ENCODE measurements at places on chromosomes 7 and 10.
A peak's percentile ranks its signal among the peaks of the same experiment; 100 is the strongest.

GRCh38 chr10:4947635-4948596 is 15.3 kb upstream of the AKR1C1 start:
- DNase-seq: no peak

DNA sequence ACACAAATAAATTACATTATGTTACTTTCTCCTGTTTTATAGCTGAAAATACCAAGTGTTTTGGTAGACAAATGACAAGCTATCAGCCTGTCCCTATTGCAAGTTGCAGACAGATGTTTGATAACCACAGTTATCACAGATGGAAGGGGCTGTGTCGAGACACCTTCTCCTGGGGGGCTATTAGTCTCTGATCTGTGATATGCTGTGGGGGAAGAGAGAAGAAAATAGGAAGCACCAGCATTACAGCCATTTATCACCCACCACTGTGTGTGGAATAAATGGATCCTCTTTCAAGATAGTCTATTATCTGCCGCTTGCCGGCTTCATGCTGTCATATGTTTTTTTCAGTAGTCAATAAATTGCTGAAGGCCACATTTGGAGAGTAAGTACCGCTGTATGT is 597.2 kb upstream of the ADARB2 start:
- no peak for DNase-seq

DNA sequence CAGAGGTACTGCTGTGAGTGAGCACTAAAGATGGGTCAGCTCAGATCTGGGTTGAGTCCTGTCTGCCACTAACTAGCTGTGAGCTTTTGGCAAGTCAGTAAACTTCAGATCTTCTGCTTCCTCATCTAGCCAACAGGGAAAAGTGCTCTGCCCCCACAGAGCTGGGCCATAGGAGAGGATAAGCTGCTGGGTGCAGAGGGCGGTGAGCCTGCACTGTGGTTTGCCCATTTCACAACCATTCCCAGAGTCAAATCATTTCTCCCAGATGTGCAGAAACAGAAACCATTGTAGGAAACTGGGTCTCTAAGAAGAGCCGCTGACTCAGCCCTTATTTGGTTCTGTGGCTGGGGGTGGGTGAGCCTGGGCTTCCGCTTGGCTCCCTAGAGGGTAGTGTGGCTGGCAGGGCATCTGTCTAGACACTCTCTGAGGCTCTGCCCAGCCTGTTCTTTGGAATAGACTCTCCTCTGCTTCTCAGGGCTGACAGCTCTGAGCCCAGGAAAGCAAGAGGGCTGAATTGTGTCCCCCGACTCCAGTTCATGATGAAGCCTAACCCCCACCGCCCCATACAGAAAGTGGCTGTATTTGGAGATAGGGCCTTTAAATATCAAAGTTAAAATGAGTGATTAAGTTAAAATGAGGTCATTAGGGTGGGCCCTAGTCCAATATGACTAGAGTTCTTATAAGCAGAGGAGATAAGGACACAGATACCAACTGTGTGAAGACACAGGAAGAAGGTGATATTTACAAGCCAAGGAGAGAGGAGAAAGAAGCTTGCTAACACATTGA is 29.5 kb upstream of the ARHGAP22 start:
- DNase-seq: no peak

DNA sequence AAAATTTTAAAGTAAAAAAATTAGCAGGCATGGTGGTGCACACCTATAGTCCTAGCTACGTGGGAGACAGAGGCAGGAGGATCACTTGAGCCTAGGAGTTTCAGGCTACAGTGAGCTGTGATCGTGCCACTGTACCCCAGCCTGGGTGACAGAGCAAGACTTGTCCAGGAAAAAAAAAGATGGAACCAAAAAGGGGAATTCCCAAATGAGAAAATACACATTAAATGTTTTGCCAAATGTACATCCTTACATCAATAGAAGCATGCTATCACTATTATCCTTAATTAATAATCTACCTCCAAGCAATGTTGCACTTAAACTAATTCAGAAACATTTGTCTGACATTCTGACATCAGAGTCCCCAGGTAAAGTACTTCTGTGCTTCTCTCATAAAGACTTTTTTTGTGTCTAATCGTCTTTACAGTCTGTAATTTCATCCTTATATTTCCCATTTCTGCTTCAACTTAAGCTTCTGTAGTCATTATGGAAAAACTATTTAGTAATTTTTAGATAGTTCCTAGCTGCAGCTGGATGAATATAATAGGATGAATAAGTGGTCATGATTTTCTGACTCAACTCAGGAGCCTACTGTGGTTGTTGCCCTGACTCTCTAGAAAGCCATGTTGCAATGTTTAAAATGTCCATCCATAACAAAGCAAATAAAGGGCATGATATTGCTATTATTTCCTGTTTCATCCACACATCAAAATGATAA is 57.7 kb downstream of the MYPN start:
- DNase-seq: no peak

DNA sequence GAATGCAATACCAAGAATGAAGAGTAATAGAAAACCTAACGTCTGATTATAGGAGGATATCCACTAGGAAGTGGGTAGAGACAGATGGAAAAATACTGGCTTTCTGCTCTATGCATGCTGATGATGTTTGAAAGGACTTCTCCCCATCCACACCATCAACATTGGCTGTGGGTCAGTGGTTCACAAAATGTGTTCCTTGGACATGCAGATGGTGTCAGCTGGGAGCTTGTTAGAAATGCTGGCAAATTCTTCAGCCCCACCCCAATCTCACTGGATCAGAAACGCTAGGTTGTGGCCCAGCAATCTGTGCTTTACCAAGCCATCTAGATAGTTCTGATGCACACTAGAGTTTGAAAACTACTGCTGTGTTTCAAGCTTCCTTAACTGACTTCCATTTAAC is 164.1 kb downstream of the PPP1R17 start:
- DNase-seq: no peak

DNA sequence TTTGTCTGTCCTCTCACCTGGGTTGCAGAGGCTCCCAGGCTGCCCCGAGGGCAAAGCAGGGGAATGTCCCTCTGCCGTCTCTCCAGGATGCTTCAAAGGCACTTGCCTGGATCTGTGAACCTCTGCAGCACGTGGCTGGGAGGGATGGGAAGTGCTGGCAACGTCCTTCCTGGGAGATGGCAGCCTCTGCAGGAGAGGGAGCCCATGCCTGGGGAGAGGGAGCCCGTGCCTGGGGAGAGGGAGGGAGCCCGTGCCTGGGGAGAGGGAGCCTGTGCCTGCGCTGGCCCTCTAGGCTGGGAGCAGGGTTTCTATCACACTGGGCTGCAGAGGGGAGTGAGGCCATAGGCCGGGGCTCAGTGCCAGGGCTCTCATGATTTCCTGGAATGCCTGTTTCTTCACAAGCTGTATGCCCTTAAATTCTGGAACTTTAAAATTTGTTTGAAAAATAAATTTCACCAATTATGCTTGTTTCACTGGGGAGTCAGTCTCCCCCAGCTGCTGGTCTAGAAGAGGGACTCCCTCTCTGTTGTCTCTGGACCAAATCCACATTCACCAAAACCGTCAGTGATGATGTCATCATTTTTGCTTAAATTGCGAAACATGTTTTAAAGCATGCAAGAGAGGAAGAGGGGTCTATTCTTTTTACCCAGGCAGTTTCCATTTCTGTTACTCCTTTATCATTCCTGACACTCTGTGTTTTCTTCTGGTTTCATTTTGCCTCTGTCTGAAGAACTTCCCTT is 135.7 kb downstream of the DNAJB6 start:
- DNase-seq: no peak

DNA sequence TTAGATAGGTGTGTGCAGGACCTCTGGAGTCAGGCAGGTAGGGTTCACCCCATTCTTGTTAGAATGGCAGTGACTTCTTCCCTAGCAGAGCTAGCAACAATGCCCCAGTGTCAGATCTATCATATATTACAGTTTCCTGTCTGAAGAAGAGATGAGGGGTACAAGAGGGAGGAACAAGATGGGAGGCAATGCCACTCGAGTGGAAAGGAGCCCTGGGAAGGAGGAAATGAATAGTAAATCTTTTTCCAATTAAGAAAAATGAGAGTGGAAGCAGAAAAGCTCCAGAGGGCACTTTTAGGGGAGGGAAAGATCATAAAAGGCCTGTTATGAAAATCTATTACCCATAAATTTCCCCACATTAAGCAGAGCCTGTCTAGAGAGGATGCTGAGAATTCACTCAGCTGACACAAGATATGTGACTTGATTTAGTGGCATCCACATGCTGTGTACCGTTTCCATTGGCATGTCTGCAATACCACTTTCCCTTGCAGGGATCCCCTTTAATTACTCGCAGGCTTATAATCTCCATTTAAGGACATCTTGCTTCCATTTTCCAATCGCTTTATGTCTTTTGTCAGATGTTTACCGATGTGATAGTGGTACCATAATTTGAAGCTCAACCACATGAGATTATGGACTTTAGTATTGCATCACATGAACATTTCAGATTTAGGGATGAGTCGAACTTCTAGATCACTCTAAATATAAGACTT is 70.0 kb upstream of the AGBL3 start:
- DNase-seq: no peak

- DNase-seq: no peak
These were observed 36.9 kb downstream of the TAF3 start for GRCh38 chr10:7855205-7855604.

GRCh38 chr7:17546592-17546991 is 248.1 kb downstream of the AHR start:
- no peak for DNase-seq

GRCh38 chr10:70602665-70603448 is at the start of gene PRF1:
TSS of gene PRF1 (minus strand) at chr10:70602741. CDS start at chr10:70600902, 1,839 bp downstream.
- peak; percentile 70 for DNase-seq

DNA sequence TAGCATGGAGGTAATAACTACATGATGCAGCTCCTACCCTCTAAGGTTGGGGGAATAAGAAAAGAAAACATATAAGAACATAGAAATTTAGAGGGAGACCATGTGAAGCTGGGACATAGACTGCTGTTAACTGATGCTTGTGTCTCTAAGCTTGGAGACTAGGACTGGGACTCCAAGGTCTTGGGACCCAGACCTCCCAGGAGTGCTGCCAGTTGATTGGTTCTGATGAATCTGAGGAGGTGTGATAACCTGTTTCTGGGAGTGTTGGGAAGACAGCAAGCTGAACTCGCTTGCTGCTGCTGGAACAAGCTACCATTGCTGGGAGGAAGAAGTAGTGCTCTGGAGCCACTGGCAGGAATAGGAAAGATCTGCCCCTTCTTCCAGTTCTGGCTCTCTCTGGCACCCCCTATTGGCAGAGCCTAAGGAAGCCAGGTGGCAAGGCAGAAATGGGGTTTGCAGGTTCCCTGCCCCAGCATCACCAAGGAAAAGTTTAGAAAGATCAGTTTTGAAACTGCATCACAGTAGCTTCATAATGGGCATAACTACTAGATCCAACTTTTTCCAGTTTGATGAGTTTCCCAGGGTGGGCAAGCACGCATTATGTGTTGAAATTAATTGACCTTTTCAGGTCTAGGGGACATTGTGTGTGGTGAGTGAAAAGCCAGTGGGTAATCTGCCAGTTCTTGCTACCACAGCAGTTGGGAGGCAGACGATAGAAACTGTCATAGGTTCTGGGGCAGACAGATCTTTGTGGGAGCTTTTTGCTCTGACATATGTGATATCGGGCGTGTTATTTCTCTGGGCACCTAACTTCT is 140.7 kb downstream of the SND1 start:
- peak; percentile 2 for DNase-seq

GRCh38 chr10:104767745-104768144 is 126.7 kb downstream of the SORCS3 start:
- no peak for DNase-seq

- no peak for DNase-seq
These were observed 2.5 kb downstream of the DYNC2I1 start for GRCh38 chr7:158858592-158859503.

- DNase-seq: no peak
These were observed 143.4 kb downstream of the ANLN start for GRCh38 chr7:36532981-36533499.

Measured in stimulated activated CD8-positive, alpha-beta memory T cell treated with anti-CD3 and anti-CD28 coated beads, Interleukin-12 subunit alpha, Interleukin-12 subunit beta, amount 100 ng/mL, for 1 hour (primary cell).